Cortex of kidney (tissue), 1 donor: ENCODE measurements at places on chromosomes 1 and 21.

DNA sequence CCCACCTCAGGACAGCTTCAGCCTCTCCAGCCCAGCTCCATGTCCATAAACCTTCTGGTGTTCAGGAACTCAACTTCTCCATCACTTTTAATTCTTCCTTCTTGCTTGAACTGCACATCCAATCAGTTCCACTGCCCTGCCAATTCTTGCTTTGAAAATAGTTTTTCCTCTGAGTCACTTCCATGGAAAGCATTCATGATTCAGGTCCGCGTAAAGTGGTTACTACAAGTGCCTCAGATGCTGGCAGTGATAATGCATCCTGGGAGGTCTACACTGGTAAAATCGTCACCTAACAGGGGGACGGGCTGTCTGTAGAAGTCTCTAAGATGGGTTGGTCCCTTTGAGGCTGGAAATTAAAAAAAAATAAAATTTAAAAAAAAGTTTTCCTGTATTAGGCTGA lies 25.9 kb upstream of the RCAN1 start:
- no peak for DNase-seq

- DNase-seq: no peak
Measured at GRCh38 chr21:44418876-44419230, 36.5 kb upstream of the LRRC3 start.

DNA sequence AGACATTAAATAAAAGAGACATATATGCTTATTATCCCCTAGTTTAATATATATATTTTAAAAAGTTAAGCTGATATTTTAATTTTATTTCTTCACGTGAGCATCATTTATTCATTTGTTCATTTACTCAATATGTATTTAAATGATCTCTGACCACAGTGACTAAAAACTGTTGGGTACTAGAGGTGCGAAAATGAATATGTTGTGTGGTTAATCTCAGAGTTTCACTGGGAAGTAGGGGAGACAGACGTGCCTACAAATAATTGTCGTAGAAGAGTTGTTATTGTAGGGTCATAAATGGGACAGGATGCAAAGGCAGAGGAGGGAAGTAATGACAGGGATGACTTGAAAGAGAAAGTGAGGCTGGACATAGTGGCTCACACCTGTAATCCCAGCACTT lies 213.0 kb upstream of the CACYBP start:
- no peak for DNase-seq

DNA sequence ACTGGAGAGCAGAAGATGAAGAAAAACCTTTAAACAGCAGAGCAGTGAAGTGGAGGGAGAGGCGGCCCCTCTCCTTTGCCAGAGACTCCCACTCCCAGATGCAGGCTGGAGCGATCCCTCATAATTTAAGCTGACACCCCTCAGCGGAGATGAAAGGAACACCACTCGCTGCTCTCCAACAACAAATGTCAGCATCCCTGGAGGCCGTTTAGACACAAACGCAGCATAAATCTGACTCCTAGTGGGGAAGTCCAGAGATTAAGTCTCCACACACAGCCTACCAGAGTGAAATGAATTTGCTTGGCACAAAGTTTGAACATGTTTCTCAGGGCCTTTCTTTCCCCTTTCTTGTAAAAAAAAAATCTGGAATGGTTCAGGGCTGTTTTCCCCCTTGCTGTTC lies 137.8 kb downstream of the LMX1A start:
- DNase-seq: no peak

DNA sequence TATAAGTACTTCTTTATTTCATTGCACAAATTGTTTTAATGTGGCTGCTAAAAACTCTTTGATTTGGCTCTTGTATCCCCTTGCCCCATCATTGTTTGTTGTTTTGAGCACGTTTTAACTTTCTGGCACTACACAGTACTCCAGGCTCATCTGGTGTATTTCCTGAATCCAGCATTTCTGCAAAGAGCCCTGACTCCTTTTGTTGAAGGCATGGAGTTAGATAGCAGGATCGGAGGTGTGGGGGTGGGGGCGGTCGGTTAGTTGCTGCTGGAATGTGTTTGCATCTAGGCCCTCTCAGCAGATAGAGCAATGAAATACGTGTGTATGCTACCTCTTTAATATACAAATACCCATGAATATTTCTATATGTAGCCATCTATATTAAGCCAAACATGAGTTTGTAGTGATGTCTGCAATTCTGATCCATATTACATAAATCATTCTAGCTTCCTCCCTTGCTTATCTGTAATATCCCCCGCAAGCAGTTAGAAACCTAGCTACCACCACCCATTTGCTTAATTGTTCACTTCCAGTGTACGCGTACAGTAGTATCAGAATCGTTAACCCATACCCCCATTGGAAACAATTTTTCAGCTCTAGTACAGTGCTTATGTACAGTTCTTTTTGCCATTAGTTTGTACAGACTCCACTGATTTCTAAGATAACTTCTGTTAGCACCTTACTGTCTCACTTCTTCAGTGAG lies 106.0 kb downstream of the NOS1AP start:
- no peak for DNase-seq

- DNase-seq: no peak
Measured at GRCh38 chr1:165854101-165854845, 26.9 kb downstream of the UCK2 start.

DNA sequence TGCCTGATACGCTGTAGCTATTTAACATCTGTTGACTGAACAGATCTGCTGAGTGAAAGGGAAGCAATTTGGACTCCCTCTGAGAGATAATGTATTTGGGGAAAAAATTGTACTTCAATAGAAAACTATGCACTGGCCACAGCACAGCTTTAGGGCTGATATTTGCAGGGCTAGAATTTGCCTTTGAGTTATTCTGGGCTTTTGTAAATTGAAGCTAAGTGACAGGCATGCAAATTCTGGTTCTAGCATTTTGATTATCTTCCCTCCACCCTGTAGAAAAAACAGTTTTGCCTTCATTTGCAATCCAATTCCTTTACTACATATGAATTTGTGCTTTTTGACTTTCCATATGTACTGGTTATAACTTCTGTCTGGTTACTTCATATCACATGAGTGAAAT lies 7.9 kb downstream of the KYAT3 start:
- DNase-seq: no peak
